D341Med (cell line): ENCODE measurements at places on chromosomes 16 and 17.

DNA sequence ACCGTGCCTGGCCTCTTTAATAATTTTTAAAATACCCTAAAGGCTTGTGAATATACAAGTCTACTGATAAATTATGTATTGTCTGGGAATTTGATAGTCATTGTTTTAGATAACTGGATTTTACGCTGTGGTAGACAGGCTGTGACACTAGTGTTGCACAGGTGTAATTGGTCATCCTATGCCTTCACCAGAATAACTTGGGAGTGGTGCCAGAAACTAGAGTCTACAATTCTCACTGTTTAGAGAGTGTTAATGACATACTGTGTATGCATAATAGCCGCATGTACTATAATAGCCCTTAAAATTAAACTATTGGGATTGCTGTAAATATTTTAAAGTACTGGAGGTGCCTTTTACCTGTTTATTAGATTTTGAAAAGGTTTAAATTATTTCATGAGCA lies 11.4 kb downstream of the CNEP1R1 start:
- no peak for DNase-seq

- DNase-seq: no peak
Observed at GRCh38 chr16:23514381-23515152, 4.3 kb upstream of the GGA2 start.

DNA sequence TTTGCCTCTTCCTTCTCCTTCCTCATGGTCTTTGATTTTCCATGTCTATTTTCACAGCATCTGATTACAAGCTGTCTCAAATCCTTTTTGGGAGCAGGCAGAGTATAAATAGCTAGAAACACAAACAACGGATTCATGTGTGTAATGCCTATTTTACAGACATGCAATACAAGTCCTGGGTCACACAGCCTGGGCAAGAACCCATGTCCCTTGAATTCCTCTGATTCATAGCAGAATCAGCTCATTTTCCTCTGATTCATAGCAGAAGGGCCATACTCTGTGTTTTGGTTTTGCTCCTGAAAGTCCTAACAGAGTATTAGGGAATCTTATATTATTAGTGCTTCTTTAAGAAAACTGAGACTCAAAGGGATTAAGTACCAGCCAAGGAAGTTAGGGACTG lies 71.3 kb downstream of the IRX5 start:
- DNase-seq: no peak

DNA sequence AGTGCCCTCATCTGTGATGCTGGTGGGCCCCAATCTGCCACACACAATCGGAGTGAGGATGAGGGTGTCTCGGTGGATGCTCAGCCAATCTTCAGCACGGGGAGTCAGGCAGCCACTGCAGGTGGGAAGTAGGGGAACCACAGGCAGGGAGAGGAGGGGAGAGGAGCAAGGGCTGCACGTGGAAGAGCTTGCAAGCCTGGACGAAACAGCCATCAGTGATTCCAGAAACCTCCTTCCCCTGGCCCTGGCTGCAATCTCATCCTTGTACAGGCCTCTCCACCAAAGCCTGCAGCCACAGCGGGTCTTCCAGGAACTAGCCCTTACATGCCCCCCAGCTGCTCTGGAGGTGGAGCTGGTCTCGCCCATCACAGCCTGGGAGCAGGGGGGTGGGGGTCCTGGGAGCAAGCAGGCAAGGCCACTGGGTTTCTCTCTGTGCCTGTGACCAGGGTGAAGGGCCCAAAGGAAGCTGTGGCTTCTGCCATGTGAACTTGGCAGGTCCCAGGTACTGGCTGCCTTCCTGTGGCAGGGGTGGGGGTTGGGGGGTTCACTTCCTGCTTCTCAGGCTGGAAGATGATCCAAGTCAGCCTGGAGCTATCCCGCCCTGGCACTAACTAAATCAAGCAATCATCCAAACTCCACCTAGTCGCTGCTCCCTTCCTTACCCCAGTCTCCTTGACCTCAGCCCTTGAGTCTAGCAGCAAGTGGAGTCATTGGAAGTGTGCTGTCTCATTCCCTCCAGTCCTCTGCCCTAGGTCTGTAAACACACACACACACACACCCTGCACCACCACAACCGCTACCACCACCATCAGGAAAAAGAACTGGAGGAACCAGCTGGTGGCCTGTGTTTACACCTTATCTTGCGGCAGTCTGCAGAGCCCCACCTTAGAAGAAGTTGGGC lies 29.4 kb upstream of the MLKL start:
- no peak for DNase-seq

- no peak for DNase-seq
Observed at GRCh38 chr17:57490890-57491289, 234.6 kb downstream of the MSI2 start.

GRCh38 chr17:45296003-45296832 lies 20.6 kb downstream of the MAP3K14 start:
- DNase-seq: no peak

DNA sequence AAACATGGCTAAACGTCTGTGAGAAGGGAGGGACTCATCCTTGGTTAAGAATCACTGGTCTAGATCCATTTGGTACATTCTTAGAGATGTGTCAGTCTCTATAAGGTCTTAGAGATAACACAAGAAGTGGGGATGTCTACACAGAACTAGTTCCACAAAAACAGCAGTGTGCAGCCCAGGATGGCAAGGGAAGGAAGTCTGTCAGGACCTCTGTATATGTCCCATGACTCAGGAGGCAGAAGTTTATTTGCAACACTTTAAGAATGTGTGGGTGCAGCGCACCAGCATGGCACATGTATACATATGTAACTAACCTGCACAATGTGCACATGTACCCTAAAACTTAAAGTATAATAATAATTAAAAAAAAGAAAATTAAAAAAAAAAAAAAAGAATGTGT lies 548.5 kb upstream of the SOX9 start:
- DNase-seq: no peak

GRCh38 chr17:31556969-31557645 lies 165.6 kb downstream of the RAB11FIP4 start:
- DNase-seq: no peak
